ENCODE measurements at places on chromosomes 5 and 9.

- DNase-seq: peak; percentile 86
Measured at GRCh38 chr5:171571663-171572062, 152.2 kb downstream of the FGF18 start.

DNA sequence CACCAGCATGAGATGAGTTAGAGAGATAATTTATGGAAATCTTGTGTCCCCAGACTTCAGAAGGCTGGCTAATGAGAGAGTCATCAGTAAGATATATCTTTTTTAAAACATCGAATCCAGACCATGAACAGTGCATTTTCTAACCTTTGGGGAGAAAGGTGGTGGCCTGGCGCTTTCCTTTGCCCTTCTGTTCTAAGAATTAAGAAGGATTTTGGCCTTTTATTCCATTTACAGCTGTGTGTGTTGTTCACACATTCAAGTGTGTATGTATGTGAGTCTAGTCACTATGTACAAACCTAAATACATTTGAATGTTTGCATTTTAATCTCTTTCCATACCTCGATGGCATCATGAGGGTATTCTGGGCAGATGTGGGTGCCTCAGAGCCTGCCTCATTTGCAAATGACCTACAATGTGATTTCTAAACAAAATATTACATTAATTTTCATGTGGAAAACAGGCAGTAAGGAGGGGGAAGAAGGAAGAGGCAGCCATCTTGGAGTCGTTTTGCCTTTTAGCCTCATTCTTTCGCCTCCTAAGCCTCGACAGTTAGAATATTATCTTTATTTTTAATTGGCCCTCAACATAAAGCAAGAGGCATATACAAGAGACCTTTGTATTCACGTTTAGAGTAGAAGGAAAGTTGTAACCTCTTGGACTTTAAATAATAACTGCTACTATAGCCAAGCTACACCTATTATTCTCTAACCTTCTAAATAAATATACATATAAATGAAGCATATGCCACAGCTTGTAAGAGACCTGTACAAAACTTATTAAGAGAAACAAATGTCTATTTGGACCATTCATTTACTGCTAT, 125.3 kb upstream of the TMEM161B start:
- DNase-seq: no peak

DNA sequence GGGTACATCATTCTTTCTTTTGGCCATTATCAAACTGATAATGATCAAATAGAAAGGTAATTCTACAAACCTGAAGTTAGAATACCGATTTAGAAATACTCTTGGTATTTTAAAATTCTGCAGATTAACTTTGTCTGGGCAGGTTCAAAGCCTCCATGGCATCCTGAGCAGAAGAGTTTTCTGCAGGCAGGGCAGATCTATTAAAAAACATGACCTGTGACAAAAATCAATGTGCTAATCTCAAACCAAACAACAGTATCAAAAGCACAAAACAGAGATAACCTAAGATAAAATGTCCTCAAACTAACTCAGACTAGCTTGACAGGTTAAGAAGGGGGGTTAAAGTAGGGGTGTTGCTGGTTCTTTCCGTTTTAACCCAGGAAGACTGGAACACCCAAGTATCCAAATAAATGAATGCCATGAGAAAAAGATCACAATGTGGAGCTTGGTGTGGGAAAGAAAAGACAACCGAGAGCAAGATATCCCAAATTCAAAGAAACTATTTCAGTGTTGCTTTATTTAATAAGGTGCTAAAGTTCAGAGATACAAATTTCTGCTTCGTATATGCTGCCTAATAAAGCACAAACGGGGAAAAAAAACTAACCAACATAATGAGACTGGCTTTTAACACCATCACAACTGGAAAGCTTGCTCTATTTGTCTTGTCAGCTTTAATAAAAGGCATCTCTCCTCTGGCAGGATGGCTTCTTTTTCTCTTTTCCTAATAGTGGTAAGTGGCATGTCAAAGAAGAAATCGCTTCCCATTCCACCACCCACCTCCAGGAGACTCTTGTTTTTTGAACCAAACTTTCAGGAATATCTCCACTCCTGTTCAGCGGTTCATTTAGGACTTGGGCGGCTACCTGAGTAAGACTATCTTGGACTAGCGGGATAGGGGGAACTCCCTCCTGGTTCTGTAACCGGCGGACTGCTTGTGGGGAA, 2.3 kb downstream of the EFNA5 start:
- DNase-seq: no peak

DNA sequence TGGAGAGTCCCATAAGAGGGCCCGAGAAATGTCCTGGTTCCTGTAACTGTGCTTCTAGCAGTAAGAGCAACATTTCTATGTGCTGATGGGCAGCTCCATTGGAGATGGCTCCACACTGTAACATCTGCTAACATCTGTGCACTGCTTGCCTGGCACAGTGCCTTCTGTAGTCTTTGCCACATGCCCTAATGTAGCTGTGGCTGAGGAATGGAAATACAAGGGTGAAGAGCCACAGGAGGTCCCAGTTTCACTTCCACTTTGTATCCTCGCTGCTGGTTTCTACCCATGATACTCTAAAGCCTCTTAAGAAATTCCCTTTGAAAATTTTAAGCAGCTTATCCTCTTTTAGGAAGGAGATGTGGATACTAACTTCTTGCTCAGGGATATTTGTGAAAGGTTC, 97.4 kb downstream of the HOMER1 start:
- no peak for DNase-seq

GRCh38 chr9:87405677-87406542, 91.8 kb upstream of the DAPK1 start:
- no peak for DNase-seq

DNA sequence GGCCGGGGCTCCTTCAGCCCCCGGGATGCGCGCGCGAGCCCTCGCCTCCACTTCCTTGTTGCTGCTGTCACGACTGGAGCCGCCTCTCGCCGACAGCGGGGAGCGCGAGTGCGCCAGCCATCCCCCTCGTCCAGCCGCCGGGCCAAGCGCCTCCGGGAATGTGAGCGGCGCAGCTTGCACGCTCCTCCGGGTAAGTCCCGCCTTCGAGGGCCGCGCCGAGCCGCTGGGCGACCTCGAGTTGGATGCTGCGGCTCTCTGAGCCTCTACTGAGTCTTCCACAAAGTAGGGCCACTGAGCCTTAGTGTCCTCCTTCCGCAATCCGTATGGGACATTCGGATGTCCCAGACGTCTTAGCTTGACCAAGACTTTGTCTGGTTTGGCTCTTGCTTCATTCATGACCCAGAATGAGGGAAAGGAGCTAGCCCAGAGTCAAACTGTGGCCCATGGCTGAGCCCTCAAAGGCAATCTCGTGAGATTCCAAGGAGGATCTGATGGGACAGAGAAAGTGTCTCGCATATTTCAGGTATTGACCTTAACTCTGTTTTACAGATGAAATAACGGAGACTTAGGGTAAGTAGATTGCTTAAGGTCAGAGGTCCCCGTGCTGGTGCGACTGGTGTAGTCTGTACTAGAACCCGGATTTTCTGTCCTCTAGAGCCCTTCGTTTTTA, 586 bp downstream of the HMGXB3 start:
- DNase-seq: peak; percentile 61

DNA sequence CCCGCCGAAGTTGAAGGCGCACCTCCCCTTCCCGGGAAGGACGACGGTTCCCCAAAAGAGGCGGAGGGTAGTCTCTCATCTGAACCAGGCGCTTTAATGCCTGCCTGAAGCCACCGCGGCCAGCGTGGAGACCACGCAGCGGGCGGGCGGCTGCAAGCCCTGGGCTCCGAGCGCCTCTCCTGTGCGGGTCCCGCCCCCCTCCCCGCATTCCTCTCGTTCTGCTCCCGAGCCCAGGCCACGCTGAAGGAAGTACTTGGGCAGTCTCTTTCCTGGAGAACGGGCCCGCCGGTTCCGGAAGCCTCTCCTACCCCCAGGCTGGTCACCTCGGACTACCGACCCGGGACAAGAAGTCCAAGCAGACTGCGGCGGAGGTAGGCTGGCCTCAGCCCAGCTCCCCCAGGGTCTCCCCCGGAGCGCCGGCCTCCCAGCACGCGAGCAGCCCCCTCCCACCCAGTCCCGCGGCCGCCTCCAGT, 571 bp downstream of the PPIC start:
- DNase-seq: peak; percentile 52

GRCh38 chr5:132213666-132214065, 14.0 kb downstream of the P4HA2 start:
- DNase-seq: no peak

- DNase-seq: no peak
Measured at GRCh38 chr5:81516091-81516490, 122.2 kb upstream of the ACOT12 start.

- no peak for DNase-seq
Measured at GRCh38 chr5:573206-573605, 38.9 kb upstream of the CEP72 start.

GRCh38 chr5:34474573-34475021, 181.5 kb upstream of the RAI14 start:
- DNase-seq: peak; percentile 64

- DNase-seq: no peak
Measured at GRCh38 chr5:5687113-5687512, 264.6 kb downstream of the ICE1 start.

Measured in RKO (cell line).